Fibroblast of lung (primary cell): ENCODE measurements at places on chromosomes 4 and X. TPM values are rescaled to one million over a fixed set of nuclear protein-coding genes. Genes with fewer than 3 reads are reported as not detected.

GRCh38 chr4:31530555-31530954, 810.4 kb downstream of the PCDH7 start:
- DNase-seq = no peak

PPEF1 gene
- under 0.01 TPM in 2 replicates for total RNA-seq

GAGE13 gene
- total RNA-seq = not detected in 2 replicates

SCML2 gene
- 1.5 and 1.8 TPM in 2 replicates for total RNA-seq
